ENCODE measurements at places on chromosomes 16 and 17.

DNA sequence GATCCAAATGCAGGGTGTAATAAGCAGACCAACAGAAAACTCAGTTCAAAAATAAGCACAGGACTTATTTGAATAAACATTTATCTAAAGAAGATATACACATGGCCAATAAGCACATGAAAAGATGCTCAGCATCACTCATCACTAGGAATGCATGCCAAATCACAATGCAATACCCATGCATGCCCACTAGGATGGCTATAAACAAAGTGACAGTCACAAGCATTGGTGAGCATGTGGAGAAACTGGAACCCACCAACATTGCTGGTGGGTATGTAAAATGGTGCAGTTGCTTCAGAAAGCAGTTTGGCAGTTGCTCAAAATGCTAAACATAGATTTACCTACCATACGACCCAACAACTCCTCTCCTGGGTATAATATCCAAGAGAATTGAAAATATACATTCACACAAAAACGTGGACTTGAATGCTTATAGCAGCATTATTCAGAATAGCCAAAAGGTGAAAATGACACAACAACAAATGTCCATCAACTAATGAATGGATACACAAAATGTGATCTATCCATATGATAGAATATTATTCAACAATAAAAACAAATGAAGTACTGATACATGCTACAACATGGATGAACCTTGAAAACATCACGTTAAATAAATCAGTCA, 20.1 kb downstream of the UBE2O start:
- no peak for DNase-seq

DNA sequence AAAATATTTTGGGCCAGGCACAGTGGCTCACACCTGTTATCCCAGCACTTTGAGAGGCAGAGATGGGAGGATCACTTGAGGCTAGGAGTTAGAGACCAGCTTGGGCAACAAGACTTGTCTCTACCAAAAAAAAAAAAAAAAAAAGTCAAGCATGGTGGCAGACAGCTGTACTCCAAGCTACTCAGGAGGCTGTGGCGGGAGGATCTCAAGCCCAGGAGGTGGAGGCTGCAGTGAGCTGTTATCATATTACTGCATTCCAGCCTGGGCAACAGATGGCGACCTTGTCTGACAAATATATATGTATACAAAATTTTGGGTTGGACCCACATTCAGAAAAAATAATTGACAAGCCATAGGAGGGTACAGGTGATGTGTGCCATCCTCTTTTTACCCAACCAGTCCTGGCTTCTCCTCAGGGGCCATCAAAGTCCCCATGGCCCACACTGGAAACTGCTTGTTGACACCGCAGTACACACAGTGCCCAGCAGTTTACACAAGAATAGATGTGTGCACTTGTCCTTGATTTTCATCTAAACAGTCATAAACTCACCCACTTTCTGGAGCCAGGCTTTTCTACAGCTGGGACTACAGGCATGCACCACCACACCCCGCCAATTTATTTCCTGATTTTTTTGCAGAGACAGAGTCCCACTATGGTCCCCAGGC, 1.7 kb downstream of the CES2 start:
- DNase-seq: no peak

DNA sequence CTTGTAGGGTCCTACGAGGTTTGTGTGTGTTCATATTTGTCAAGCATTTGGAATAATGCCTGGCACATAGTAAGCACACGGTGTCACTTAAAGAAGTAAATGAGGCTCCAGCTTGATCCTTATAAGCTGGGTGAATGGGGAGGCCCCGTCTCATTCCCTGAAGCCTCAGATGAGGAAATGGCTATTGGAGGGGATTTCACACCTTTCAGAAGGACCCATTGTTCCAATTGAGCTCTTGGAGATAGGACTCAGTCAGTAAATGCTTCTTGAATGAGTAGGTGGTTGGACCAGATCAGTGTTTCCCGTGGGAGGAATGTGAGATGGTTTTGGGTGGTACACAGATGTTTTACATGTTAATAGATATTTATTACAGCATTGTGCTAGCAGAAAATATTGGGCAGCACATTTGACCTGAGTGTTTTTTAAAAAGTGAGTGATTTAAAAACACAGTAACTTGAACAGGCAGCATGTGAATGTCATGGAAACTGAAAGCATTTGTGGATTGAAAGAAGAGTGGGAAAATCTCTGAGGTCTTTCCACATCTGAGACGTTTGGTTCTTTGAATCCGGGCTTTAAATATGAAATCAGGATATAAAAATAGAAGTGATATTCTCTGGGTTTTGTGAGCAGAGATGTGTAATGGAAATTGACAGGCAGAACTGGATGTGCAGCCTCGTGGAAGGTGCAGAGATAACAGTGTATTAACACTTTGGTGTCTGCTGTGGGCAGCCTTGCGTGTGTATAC, 36.4 kb upstream of the ARHGAP17 start:
- no peak for DNase-seq

DNA sequence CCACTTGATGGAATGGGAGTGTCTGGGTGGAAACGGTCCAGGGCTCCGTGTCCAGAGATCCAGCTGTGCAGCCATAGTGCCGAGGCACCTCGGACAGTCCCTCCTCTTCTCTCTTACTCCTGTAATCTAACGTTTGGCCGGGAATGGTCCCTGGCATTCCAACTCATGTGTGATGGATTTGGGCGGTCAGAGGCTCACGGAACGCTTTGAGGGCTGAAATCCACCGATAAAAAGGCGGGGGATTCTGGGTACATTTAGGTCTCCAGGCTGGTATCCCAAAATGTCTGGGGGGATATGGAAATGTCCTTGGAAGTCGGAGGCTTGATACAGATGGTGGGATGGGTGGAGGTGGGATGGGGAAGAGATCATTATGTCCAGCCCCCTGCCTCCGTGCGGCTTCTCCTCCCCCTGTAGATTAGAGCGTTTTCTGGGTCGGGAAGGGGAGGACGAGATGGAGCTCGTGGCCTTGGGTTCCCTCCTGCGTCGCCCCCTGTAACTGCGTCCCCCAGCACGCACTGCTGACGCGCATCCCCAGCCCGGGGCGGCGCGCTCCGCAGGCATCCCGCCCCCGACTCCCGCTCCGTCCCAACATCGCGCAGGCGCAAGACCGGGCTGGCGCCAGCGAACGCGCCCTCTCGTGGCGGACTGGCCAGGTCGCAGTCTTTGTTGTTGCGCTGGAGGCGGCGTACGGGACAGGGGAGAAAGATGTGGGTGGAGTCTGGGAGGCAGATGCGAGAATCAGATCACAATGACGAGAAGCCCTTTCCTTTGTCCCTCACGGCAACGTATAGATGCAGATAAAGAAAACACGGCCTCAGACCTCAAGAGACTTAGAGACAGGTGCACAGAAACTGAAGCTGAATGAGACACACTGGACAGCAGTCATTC, 4.5 kb upstream of the SGCA start:
- DNase-seq: peak; percentile 63

- DNase-seq: no peak
Observed at GRCh38 chr16:50297301-50298074, 31.1 kb downstream of the ADCY7 start.

- no peak for DNase-seq
Observed at GRCh38 chr17:56110463-56111135, 42.7 kb upstream of the ANKFN1 start.

All from pulmonary artery endothelial cell (primary cell).